ENCODE measurements at places on chromosomes 6 and 20.

DNA sequence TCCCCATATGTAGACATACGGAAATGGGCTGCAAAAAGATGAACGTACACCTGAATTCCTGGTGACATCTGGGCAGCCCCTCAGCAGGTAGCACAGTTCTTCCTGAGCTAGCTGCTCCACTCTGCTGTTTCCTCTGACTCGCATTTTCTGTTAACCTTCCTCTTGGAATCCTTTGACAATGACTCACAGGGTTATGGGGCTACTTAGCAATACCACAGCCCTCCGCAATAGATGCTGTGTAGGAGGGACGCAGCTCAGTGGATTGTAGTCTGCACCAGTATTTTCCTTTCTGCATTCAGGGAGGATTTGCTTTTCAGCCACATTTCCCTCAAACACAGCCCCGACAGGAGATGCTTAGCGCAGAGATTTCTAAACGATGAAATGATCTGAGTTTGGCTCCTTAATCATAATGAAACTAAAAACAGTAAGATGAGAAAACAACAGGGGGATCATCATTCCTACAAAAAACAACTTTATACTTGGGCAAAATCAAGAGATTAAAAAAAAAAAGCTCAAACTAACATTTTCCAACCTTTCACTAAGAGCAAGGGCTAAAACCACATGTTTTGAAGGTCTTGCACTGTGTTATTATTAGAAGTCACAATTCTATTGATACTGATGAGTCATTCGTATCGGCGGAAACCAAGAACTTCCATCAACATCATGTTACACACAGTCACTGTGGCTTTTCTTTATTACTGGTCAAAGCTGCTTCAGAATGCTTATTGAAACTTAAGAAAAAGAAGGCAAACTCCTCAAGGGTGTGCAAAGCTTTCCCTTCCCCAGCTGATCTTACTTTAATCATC lies 12.2 kb downstream of the BACH2 start:
- DNase-seq = no peak

DNA sequence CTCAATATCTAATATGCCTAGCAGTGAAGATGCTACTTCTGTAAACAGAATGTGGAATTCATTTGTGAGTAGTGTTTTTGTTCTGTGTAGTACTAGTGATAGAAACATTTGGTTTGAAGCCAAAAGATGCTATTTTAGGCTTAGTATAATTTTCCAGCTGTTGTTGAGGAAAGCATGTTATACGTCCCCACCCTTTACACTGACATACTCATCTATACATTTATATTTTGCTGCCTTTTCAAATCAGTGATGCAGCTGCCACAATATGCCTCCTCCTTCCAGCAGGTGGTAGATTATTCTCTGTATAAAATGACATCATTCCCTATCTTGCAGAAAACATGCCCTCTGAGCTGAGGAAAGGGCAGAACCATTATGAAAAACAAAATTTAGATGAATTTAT lies 1217.6 kb upstream of the GJE1 start:
- no peak for DNase-seq

GRCh38 chr20:10562899-10563298 lies 110.9 kb downstream of the JAG1 start:
- DNase-seq = no peak

DNA sequence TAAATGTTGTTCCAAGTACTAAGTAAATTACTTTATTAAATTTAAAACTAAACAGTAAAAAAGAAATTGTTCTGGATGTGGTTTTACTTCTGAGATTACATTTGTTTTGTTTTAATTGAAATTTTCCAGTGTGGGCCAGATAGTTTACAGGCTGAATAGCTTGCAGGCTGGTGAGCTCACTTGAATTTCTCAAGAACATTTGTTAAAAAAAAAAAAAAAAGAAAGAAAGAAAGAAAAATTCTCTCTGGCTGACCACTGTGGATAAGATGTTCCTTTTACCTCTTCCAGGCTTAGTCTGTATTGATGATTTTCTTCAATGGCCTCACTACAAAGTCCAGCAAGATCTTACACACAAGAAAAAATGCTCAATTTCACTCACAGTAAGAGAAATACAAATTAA lies 85.4 kb downstream of the PLCG1 start:
- no peak for DNase-seq

DNA sequence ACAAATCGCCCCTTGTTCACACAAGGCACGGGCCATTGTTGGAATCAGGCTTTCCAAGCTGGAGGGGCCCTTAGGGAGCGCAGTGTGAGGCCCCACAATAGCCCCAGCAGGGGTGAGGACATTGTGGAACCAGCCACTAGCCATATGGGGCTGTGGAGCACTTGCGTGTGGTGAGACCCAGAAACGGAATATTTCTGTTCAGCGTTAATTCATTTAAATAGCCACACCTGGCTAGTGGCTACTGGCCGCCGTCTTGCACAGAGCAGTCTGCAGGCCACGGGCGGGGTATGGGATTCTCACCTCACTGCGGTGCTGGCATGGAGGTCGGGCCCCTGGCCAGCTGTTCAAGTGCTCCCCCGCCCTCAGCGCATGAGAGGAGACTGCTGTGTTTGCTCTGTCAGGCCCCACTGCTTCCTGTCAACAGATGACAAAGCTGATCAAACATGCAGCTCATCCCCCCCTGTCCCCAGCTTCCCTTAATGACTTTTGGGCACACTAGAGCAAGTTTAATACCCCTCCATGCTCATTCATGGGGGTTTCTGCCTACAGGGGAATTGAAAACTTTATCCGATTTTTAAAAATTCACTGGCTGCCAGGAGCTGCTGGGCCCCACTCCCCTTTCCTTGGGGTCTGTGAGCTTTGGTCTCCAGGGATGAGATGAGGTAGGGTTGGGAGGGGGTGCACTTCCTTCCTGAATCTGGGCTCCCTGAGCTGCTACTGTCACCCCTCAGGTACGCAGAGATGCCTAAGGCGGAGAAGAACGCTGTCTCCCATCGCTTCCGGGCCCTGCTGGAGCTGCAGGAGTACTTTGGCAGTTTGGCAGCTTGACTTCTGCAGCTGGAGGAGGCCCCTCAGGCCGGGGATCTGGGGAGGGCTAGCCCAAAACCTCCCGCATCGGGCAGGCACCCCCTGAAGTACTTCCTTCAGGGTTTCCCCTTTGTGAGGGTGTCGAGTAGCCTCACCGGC lies 13.6 kb downstream of the ITPA start:
- DNase-seq = no peak

DNA sequence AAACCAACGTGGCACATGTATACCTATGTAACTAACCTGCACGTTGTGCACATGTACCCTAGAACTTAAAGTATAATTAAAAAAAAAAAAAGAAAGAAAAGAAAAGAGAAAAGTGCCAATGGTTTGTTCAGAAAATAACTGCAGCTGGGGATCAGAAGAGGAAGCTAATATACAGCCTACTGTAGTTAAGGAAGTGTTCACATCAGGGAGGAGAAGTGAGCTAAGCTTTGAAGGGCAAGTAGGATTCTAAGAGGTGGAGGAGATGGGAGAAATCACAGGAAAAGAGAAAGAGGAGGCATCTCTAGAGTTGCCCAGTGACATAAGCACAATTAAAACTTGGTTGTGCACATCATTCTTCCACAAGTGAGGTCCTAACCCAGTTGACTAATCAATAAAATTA lies 214.4 kb upstream of the DTNBP1 start:
- no peak for DNase-seq

GRCh38 chr20:43938932-43939761 lies 24.5 kb downstream of the TOX2 start:
- no peak for DNase-seq

DNA sequence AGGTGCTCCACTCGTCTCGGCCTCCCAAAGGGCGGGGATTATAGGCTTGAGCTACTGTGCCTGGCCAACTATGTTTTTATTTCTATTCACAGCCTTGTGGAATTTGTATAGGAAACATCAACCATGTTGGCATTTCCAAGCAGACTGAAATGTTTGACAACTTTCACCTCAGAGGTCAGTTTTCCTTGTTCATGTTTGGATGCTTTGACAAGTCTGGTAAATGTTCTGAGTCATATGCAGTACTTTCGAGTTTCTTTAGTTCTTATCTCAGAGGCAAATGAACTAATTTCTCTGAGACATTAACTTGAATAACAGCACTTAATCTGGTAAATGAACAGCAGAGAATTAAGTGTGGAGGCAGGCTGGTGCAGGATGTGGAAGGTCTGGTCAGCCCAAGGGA lies 373.4 kb upstream of the SYNCRIP start:
- no peak for DNase-seq

DNA sequence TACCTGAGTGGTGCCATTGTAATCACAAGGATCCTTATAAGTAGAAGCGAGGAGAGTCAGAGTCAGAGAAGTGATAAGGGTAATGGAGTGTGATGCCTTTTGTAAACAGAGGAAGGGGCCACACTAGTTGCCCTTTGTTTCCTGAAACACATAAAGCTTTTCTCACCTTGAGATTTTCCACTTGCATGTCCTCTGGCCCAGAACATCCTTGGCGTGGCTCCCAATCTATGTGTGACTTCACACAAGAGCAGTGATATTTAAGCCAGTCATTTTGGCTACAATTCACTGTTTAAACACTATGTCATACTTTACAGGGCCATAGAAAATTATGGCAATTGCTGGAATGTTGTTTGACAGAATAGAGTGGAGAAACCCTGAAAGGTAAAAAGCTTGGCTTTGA lies 121.2 kb upstream of the BTN3A2 start:
- no peak for DNase-seq

DNA sequence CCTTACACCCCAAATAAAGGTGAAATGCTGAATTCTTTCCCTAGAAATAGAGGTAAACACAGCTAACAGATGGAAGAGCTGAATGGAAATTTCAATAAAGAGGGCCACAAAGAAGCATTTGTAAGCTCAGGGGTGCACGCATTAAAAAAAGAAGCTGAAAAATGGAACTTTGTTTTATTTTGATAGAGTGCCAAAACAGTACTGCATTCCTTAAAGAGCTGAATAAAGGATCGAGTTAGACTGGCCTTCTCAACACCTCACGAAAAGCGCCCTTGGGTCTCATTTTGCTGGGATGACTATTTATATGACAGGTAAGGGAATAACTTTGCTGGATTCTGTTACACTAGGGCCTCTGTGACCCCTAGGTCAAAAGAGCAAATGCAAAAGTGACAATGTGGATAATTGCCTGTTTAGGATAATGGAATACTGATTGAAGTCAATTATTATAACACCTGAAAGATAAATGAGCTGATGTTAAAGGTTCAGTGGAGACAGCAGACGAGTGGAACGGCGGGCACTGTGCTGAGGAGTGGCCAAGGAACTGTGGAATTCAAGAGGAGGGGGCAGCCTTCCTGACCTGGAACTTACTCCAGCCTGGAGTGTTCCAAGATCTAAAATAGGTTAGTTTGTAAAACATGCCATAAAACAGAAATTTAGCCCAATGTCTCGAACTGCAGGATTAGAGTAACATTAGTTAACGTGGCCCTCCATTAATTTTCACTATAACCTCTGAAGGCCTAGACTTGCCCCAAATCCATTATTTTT lies 168.4 kb downstream of the FOXC1 start:
- DNase-seq = no peak

- no peak for DNase-seq
These were observed 29.5 kb downstream of the REPS1 start for GRCh38 chr6:138958595-138958994.

GRCh38 chr20:58959652-58960051 lies 21.4 kb upstream of the NELFCD start:
- no peak for DNase-seq

GRCh38 chr6:128024046-128024445 lies 123.2 kb upstream of the THEMIS start:
- DNase-seq = no peak

- DNase-seq = no peak
These were observed 139.8 kb downstream of the DTNBP1 start for GRCh38 chr6:15522856-15523529.

GRCh38 chr6:115302731-115303130 lies 758.0 kb downstream of the FRK start:
- no peak for DNase-seq

DNA sequence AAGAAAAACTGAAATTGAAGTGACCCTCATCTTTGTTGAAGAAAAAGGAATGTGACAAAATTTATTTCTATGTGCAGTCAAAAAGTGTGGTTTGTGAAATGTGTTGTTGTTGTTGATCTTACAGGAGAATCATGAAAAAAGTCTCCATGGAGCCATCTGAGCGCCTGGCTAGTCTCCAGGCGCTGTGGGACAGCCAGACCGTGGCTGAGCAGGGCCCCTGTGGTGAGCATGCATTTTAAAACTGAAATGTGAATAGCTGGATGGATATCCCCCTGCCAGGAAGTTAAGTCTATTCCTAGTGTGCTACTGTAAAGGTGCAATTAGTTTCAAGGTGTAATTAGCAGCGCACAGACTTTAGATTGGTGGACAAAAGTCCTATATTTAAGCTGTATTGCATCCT lies 170.6 kb downstream of the CARMIL1 start:
- no peak for DNase-seq

GRCh38 chr6:111818539-111819226 lies 54.6 kb downstream of the FYN start:
- DNase-seq = no peak

GRCh38 chr6:157211603-157212455 lies 111.5 kb downstream of the TMEM242 start:
- no peak for DNase-seq

- no peak for DNase-seq
These were observed 534.2 kb downstream of the HACE1 start for GRCh38 chr6:104325341-104326172.

DNA sequence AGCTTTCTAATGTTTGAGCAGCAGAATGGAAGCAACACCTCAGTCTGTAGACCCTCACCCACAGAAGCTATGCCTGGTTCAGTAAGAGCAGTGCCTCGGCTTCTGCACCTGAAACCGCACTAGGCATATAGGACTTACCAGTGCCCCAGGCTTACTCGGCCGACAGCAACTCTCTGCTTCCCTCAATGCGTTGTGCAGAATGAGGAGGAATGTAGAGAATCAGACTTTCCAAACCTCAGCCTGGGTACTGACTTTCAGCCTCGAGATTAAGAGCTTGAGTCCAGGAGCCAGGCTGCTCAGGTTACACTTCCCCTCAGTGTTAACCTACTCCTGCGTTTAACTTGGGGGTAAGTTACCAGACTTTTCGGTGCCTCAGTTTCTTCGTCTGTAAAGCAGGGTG lies 8.6 kb downstream of the EYA2 start:
- no peak for DNase-seq

DNA sequence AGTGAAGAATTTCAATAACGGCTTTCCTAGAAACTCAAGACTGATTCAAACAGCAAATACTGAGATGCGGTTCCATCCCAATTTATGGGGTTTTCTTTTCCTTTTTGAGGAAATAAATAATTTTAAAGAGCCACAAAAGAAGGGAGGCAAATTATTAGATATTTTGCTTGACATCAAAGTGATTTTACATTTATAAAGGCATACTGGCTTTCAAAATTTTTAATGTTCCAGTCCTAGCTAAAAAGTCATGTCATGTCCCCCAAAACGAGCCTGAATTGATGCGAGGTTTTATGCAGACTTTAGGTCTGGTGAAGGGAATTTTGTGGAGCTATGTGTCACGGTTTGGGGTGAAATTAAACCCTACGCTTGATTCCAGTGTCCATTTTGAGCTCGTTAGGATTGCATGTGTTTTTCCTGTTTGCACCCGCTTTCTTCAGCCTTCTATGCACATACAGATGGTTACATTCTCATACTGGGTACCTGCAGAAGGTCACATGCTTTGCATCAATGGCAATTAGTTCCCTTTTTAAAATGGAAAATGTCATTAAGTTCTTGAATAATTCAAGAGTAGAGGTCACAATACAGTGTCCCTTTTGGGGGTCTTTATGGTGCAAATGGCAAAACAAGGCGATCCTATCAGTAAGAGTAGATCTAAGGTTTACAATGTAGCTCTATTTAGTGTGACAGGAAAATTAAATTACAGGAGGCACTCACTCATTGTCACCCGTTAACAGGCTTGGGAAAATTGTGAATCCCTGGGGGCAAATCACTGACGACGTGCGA lies 17.3 kb downstream of the FOXA2 start:
- no peak for DNase-seq

- no peak for DNase-seq
These were observed 101.8 kb downstream of the CEP57L1 start for GRCh38 chr6:109197061-109197460.
